ENCODE measurements at places on chromosomes 7 and 10.

GRCh38 chr7:158657189-158657746 is 47.3 kb downstream of the NCAPG2 start:
- DNase-seq, result no peak

DNA sequence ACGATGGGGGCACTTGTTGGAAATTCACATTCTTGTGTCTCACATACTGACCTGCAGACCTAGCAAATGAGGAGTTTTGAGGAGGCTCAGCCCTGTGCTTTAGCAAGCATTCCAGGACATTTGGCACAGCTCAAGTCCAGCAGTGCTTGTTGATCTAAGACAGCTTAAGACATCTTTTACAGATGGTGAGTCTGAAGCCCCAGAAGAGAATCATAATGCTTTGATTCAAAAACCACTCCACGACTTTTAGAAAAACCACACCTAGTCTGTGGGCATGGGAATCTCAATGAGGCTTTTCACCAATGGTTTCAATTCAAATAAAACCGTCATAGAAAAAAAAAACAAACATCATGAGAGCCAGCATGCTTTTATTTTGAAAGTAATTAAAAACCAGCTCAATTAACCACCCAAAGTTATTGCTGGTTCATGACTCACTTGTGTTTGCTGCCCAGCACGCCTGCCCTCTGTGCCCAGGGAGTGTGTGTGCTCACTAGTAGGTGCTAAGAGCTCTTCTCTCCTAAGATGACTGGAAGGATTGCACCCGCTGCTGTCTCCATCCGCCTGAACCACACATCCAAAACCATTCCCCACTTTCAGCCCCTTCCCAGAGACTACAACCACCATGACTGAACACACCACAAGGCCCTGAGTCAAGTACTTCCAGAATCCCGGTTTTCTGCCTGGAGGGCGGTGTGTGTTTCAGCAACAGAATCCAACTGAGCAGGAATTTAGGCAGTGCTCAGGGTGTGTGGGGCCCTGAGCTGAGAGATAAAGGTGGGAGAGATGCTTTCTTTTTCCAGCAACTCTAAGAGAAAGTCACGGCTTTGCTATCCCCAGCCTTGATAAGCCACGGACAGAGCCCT is 130.2 kb upstream of the ADAM12 start:
- DNase-seq, result no peak

DNA sequence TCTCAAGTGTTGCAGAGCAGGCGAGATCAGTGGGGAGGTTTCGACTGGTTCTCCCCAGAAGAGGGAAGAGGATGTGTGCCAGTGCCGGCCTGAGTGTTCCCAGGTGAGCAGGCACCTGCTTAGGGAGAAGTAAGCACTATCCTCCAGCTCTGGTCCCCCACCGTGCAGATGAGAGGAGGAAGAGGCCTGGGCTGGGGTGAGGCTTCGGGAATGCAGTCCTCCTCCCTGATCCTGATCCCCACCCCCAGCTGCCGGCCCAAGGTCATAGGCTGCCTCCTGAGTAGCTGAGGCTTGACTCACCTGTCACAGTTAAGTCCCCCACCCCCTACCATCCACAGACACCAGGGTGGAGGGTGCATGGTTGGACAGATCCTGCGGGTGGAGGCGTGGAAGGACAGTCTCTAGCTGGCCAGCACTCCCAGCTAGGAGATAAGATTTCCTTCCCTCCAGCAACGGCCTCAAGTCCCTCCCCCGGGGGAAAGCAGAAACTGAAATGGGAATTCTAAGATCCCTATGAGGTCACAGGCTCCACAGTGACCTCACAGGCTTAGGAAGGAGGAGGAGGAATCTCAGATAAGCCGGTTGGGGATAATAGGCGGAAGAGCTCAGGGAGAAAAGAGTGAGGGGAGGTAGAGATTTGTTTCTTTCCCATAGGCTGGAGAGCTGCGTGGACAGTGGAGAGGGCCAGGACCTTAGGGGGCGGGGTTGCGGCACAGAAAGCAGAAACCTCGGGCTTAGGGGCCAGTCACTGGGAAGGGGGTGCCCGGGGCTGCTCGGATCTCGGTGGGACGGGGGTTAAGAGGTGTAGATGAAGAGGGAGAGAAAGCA is 1.0 kb downstream of the LRCH4 start:
- peak; percentile 87 for DNase-seq

DNA sequence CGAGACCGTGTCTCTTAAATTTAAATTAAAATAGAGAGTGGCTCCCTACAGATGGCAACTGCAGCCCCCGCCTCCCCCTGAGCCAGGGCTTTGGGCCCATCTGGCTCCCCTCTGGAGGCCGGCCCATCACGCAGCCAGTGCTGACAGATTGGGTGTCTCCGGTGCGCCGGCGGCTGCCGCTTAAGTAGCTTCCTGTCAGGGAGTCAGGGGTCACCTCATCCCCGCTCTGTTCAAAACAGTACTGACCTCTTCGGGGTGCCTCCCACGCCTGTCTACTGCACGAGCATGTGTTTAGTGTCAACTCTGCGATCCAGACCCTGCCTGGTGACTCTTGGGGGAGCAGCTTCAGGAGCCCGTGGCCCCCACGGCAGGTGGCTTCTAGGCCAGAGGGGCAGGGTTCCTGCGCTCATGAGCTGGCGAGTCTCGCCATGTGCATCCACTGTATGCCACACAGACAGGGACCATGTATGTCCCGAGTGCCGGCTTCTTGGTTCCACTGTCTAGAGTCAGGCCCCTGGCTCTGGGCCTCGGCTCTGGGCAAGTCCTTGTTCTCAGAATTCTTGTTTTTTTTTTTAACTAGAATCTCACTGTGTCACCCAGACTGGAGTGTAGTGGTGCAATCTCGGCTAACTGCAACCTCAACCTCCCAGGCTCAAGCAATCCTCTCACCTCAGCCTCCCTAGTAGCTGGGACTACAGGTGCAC is 36.1 kb downstream of the KCTD7 start:
- no peak for DNase-seq

- no peak for DNase-seq
Observed at GRCh38 chr7:94658826-94659225, 2.9 kb upstream of the SGCE start.

DNA sequence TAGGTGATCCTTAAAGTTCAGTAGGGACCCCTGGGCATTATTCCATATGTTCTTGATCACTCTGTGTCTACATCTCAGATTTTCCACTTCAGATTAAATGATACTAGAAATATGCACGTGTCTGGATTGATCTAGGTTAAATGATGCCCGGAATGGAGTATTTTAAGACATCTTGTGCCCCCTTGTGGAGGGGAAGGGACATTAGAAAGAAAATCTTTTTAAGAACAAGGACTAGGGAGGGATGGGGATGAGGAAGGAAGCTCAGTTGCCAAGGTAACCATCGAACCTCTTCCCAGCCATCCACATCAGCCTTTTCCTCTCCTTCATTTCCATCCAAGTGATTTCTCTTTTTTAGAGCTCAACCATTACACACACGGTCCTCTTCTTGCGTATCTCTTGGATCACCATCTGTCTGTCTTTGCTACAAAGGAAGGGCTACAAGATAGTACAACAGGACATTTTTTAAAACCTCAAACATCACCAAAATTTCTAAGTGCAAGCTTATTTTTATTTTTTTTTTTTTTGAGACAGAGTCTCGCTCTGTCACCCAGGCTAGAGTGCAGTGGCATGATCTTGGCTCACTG is 40.5 kb downstream of the PRSS2 start:
- DNase-seq, result peak; percentile 48

DNA sequence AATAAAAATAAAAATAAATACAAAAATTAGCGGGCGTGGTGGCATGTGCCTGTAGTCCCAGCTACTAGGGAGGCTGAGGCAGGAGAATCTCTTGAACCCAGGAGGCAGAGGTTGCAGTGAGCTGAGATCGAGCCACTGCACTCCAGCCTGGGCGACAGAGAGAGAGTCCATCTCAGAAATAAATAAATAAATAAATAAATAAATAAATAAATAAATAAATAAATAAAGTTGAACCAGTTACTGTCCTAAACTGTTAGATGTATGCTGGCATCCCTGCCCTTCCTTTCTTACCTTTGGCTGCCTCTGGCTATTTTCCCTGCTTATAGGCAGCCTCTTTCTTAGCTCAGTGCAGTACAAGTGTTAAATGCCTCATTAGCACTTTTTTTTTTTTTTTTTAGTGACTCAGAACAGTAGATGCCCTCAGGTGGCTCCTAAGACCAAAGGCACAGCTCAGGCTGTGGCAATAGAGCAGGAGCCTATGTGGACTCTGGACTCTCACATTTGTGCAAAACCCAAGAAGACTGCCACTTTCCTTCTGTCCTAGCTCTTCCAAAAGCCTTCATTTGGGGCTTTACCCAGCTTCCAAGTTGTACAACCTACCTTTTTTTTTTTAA is 30.6 kb upstream of the CABCOCO1 start:
- no peak for DNase-seq

DNA sequence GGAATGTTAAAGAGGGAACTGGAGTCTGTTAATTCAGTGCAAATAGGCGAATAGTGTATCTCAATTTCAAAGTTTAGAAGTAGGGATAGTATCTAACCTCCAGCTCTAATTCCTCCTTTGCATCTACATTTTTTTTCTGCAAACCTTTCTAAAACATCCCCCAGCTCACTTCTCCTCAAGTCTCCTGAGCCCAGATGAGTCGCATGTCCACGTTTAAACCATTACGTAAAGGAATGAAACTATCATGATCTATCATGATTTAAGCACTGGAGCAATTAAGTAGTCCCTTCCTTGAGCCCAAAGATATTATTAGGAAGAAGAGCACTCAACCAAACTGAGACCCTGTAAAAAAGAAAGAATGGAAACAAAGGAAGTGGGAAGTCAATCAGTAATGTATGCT is 29.9 kb downstream of the GPR22 start:
- DNase-seq, result no peak

GRCh38 chr7:138510003-138510402 is 49.9 kb downstream of the TRIM24 start:
- no peak for DNase-seq

DNA sequence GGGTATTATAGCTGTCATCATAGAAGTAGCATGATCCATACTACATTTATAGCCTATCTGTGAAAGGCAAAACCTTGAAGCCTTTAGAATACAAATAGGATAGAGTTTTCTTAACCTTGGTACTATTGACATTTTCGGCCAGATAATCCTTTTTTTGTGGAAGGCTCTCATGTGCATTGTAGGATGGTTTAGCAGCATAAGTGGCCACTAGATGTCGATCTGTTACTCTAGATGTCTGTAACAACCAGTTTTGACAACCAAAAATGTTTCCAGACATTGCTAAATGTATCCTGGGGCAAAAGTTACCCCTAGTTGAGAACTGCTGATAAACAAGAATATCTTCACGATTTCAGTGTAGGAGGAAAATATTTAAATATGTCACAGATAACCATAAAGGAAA is 319.4 kb upstream of the GALNT17 start:
- no peak for DNase-seq

DNA sequence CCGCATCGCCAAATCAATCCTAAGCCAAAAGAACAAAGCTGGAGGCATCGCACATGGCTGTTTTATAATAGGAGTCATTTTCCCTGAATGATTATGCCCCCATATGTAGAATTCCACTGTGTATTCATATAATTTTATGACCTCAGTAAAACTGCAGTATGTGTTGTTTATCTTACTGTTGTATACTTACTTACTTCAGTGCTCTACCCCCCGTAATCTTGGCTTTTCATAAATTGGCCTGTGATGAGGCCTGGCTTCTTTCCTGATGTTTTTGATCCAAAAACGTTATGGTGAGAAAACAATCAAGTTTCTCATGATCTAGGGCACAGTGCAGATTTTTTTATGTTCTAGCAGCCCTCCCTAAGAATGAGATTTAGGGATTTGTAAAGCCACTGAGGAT is 306.4 kb upstream of the FZD1 start:
- no peak for DNase-seq

DNA sequence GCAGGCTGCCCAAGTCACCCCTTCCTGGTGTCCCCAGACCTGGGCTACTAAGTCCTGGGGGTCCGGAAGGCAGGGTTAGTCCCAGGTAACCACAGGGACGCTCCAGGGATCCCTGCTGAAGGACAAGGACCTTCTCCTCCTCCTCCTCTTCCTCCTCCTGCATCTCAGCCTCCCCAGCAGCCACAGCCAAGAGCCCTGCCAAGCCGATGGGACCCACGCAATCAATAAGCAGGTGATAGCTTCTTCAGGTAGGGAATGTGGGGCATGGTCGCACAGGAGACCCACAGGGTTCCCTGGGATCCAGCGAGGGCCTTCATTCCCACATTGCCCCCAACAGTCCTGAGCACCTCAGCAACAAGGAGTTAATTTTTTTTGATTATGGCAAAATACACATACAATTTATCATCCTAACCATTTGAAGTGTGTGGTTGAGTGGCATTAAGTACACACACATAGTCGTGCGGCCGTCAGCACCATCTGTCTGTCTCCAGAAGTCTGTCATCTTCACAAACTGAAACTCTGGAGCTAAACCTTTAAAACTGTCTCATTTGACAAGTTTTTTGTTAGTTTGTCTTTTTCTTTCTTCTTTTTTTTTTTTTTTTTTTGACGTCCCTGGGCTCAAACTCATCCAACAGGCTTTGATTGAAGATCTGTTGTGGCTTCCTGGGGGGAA is 12.1 kb downstream of the CRYGN start:
- no peak for DNase-seq

- DNase-seq, result peak; percentile 19
Observed at GRCh38 chr7:129222064-129222463, 2.8 kb upstream of the AHCYL2 start.

DNA sequence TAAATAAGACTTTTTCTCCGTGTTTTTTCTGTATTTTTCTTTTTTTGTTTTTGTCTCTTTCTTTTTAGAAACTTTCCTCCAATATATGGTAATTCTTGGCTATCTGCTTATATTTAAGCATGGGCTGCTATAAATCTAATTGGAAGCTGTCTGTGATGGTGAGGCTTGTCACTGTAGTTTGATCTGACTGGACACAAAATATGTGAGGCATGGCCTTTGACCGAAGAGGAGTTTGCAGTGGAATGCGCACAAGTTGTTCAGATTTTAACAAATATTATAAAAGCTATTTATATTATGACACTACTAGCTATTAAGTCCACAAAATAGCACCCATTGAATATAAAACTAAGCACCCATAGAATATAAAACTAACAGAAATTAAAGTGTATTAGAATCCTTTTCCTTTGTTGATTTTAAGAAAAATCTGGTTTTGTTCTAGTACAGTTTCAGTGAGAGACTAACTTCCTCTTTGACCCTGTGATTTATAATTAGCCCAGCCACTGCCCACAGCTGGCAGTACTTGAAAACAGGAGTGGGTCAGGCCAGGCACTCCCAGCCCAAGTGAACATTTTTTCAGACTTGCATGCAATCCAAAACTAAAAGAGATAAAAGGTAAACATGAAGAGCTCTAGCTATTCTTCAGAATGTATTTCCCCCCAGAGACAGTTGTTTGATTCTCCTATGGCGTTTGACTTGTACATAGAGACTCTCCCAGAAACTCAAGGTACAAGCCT is 69.9 kb upstream of the FGL2 start:
- peak; percentile 40 for DNase-seq

DNA sequence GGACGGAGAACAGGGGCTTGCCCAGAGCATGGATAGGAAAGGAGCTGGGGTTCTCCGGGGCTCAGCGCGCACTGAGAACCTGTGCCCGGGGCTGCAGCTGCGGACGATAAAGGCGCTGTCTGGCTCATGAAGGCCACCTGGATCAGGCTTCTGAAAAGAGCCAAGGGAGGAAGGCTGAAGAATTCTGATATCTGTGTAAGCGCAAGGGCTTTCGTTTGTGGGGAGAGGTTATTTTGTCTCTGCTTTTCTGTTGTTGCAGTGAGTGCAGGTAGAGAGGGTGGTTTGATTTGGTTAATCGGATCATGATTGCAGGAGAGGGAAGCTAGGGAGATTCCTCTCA is 250.5 kb downstream of the NSUN6 start:
- DNase-seq, result no peak

- no peak for DNase-seq
Observed at GRCh38 chr7:11776039-11776438, 56.0 kb downstream of the THSD7A start.

All from OCI-M1 (cell line).